ENCODE measurements at places on chromosomes 13 and 19. TPM values are rescaled to one million over a fixed set of nuclear protein-coding genes. Genes with fewer than 3 reads are reported as not detected.

Gene ZNF296
- 7.0 TPM for polyA plus RNA-seq

Gene URAD
- polyA plus RNA-seq = not detected

Gene CDC34
- 62.9 TPM for polyA plus RNA-seq

Gene TGDS
- polyA plus RNA-seq = 8.2 TPM

Gene FGF21
- not detected for polyA plus RNA-seq

Gene FLT1
- 3.2 TPM for polyA plus RNA-seq

Gene ZNF534
- polyA plus RNA-seq = 0.08 TPM

Gene TEX26
- polyA plus RNA-seq = 0.50 TPM

Gene KLK3
- not detected for polyA plus RNA-seq

Gene IL4I1
- 0.76 TPM for polyA plus RNA-seq

Gene RYR1
- polyA plus RNA-seq = 0.68 TPM

Gene SELENOV
- not detected for polyA plus RNA-seq

Gene DIS3
- 5.7 TPM for polyA plus RNA-seq

Gene NLRP12
- polyA plus RNA-seq = 0.05 TPM

Gene PRTN3
- polyA plus RNA-seq = 0.15 TPM

Gene TRIP10
- polyA plus RNA-seq = 44.9 TPM

Gene VSTM2B
- not detected for polyA plus RNA-seq

Gene SPIB
- 0.19 TPM for polyA plus RNA-seq

Gene IGFL1
- 0.50 TPM for polyA plus RNA-seq

Gene CGB8
- polyA plus RNA-seq = not detected

Gene SOHLH2
- polyA plus RNA-seq = not detected

Gene HMGB1
- polyA plus RNA-seq = 346 TPM

Gene UQCRFS1
- 61.6 TPM for polyA plus RNA-seq

All from stomach (tissue), 19 donors.